ENCODE measurements at places on chromosomes 5 and 9. TPM values are rescaled to one million over a fixed set of nuclear protein-coding genes. Genes with fewer than 3 reads are reported as not detected.

The ANKDD1B gene
- total RNA-seq = not detected

The TMC1 gene
- not detected for total RNA-seq

The C9orf50 gene
- not detected for total RNA-seq

The DNAH5 gene
- 1.3 TPM for total RNA-seq

The FSD1L gene
- total RNA-seq = 5.9 TPM

The CCL21 gene
- 1,821 TPM for total RNA-seq

The CSF1R gene
- total RNA-seq = 11.1 TPM

The ST8SIA4 gene
- 3.4 TPM for total RNA-seq

The LHX2 gene
- total RNA-seq = not detected

DNA sequence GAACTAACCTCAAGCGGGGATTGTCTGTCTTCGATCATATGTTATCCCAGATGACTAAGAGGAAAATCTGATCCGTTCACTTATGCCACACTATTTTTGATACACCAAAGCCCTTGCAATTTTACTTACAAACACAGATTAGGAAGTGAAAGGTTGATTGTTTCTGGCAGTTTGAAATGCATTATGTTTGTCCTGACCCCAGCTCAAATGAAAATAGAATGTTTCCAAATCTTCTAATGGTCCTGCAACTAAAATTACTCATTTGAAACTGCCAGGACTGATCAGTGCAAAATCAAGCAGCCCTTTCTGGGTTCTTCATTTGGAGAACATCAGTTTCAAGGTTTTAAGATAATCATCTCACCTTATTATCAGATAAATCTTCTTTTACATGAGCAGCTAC lies 696.7 kb upstream of the WWC1 start:
- no peak overlapping the region for H3K4me3 ChIP-seq
- H3K36me3 ChIP-seq = no peaks in the 10 kb centered on the region
- no peaks in the 10 kb centered on the region for H3K4me1 ChIP-seq

- DNase-seq = no peak
- H3K36me3 ChIP-seq = no peaks in the 10 kb centered on the region
- no peaks in the 10 kb centered on the region for H3K27me3 ChIP-seq
- H3K27ac ChIP-seq = no peak overlapping the region
- no peak overlapping the region for H3K4me3 ChIP-seq
- H3K4me1 ChIP-seq = no peaks in the 10 kb centered on the region
Measured at GRCh38 chr5:160960592-160960991, 108.6 kb upstream of the ATP10B start.

DNA sequence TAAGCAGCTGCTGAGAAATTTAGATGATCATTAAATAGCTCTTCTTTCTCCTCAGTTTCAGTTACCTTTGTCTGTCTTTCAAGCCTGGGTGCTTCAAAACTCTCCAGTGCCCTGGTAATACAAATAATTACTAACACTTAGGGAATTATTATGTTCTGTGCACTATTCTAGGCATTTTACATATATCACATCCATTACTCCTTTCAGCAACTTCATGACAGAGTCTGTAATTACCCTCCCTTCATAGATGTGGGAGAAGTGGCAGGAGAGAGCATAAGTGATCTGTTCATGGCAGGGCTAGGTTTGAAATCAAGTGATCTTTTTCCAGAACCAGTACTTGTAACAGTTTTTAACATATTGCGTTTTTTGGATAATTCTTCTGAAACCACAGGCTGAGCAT lies 32.0 kb downstream of the MAN2A1 start:
- DNase-seq = no peak
- no peak overlapping the region for H3K27ac ChIP-seq
- H3K4me1 ChIP-seq = no peaks in the 10 kb centered on the region
- H3K36me3 ChIP-seq = no peaks in the 10 kb centered on the region

DNA sequence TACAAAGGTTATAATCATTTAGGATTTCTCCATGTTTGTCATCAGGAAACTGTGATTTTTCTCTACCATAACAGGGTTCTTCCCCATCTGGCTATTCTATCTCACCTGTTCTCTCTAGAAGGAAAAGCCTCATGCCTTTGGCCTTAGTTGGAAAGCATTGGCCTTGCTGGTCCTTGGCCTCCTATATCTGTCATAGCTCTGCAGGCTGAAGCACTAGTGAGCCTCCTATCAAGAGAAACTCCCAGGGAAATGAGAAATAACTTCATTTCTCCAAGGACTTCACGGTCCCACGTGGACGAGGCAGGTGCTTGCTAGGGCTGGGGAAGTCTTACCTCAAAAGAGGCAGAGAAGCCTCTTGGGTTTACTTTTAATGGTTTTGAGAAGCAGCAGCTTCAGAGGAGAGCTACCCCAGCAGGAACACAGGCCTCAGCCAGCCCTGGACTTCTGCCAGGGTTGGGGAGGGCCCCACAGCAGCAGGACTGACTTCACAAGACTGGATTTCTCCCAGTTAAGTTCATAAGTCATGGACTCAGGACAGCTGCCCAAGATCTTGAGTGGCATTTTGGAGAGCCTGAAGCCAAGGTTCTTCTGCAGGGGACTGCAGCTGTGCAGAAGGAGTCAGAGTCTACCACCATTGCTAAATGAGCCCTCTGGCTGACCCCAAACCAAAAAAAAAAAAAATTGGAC lies 15.8 kb upstream of the PSAT1 start:
- H3K4me1 ChIP-seq = peaks cover 15% of the 10 kb centered on the region
- H3K27me3 ChIP-seq = no peaks in the 10 kb centered on the region
- peak overlapping the region; percentile 44 for H3K27ac ChIP-seq
- no peaks in the 10 kb centered on the region for H3K36me3 ChIP-seq
- DNase-seq = peak; percentile 89
- no peak overlapping the region for H3K4me3 ChIP-seq

GRCh38 chr9:122949696-122950095 lies 8.9 kb downstream of the RABGAP1 start:
- H3K27ac ChIP-seq = no peak overlapping the region
- no peak overlapping the region for H3K4me3 ChIP-seq
- no peak for DNase-seq
- H3K36me3 ChIP-seq = no peaks in the 10 kb centered on the region
- H3K4me1 ChIP-seq = peaks cover 59% of the 10 kb centered on the region

DNA sequence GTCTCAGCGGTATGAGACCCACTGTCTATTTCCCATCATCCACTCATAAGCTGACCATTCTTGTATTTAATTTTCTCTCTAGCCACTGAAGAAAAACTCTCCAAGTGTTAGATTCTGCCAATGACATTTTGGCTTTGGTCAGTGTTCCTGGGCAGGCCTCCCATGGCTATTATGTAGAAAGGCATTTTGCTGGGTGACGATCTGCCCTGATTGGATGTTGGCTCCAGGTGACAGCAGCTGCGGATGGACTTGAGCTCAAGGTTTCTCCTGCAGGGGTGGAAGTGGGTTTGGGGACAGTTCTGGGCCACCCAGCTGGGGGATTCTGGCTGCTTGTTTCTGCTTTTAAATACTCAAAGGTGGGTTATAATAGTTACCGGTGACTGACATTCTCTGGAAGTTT lies 31.6 kb downstream of the ACSL6 start:
- DNase-seq = no peak
- H3K27ac ChIP-seq = no peak overlapping the region
- no peaks in the 10 kb centered on the region for H3K4me1 ChIP-seq
- no peaks in the 10 kb centered on the region for H3K36me3 ChIP-seq

GRCh38 chr5:58963361-58963760 lies 380.5 kb downstream of the RAB3C start:
- no peak for DNase-seq
- H3K36me3 ChIP-seq = no peaks in the 10 kb centered on the region
- H3K4me3 ChIP-seq = no peak overlapping the region
- H3K27me3 ChIP-seq = no peaks in the 10 kb centered on the region
- no peak overlapping the region for H3K27ac ChIP-seq

DNA sequence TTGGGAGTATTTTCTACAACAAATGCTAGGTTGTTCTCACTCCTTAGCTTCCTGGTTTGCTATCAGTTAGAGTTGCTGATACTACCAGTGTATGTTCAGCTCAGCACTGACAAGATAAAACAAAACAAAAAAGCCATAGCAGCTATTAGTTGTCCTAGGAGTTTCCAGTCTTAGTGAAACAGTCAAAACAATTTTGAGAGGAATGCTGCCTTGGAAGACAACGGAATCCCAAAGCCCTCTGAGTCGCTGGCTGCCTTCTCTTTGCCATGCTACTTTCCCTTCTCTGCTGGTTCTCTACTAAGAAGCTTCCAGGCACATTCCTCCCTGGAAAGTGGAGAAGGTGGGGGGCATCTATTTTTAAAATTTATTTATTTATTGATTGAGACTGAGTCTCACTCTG lies 5.4 kb upstream of the CREBRF start:
- no peak overlapping the region for H3K4me3 ChIP-seq
- no peak overlapping the region for H3K27ac ChIP-seq
- no peak for DNase-seq
- H3K27me3 ChIP-seq = no peaks in the 10 kb centered on the region
- H3K36me3 ChIP-seq = no peaks in the 10 kb centered on the region

- H3K27ac ChIP-seq = no peak overlapping the region
- H3K36me3 ChIP-seq = no peaks in the 10 kb centered on the region
- no peak for DNase-seq
- no peaks in the 10 kb centered on the region for H3K4me1 ChIP-seq
- no peak overlapping the region for H3K4me3 ChIP-seq
Measured at GRCh38 chr5:155786108-155786507, 540.9 kb upstream of the SGCD start.

DNA sequence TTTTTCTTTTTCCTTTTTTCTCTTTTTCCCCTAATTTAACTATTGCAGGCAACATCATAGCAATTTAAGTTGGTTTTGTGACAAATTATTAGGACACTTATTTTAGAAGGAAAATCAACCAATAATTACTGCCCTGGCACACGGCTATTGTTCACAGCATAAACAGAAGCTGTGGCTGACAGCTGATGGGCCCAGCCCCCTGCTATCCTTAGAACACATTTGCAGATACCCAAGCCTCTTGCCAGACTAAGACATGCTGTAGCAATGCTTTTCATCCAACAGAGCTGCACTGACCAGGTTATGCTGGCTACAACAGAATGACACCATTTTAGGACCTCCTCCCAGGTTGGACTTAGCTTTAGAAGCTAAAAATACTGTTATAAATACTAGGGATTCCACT lies 852.7 kb upstream of the DMAC1 start:
- no peak overlapping the region for H3K4me3 ChIP-seq
- no peak overlapping the region for H3K27ac ChIP-seq
- no peak for DNase-seq
- H3K27me3 ChIP-seq = no peaks in the 10 kb centered on the region
- no peaks in the 10 kb centered on the region for H3K4me1 ChIP-seq

DNA sequence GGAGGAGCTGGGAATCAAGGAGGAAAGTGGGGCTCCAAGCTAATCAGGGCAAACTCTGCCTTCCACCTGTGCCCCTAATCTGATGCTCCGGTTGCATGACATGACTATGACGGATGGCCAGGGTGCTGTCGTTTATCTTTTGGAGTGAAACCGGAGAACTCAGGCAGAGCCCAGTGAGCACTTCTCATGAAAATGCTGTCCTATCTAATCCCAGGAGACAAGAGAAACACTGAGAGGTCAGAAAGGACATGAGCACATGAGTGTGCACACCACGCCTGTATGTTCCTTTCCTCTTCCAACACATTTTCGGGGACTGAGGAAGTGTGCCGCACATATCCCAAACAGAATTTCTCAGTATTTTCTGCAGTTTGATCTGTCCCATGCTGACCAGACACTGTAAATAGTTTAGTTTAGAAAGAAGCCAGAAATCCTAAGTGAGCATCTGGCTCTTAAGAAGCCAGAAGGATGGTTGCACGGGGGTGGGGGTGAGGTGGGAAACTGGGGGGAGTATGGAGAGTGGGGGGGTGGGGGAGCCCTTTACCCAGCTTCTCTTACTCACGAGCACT lies 217.1 kb downstream of the TSSK1B start:
- no peak overlapping the region for H3K4me3 ChIP-seq
- no peak overlapping the region for H3K27ac ChIP-seq

DNA sequence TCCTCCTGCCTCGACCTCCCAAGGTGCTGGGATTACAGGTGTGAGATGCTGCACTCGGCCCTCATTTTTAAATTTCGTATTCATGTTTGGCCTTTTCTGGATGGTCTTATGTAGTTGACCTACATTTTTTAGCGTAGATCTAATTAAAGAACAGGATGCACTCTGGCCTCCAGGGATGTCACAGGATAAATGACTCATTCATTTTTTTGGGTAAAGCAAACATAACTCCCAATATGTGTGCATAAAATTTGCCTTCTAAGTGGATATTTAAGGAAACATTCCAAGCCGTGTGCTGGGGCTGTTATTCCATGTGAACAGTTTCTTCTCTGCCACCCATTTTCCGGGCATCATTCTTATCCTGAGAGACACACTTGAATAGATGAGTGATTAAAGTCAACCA lies 501.6 kb downstream of the IRX1 start:
- H3K27ac ChIP-seq = no peak overlapping the region
- DNase-seq = no peak
- H3K4me1 ChIP-seq = no peaks in the 10 kb centered on the region
- H3K4me3 ChIP-seq = no peak overlapping the region
